ENCODE measurements at places on chromosomes 4 and X. TPM values are rescaled to one million over a fixed set of nuclear protein-coding genes. Genes with fewer than 3 reads are reported as not detected.

- DNase-seq = no peak
These were observed 73.9 kb downstream of the GC start for GRCh38 chr4:71709961-71710360.

DNA sequence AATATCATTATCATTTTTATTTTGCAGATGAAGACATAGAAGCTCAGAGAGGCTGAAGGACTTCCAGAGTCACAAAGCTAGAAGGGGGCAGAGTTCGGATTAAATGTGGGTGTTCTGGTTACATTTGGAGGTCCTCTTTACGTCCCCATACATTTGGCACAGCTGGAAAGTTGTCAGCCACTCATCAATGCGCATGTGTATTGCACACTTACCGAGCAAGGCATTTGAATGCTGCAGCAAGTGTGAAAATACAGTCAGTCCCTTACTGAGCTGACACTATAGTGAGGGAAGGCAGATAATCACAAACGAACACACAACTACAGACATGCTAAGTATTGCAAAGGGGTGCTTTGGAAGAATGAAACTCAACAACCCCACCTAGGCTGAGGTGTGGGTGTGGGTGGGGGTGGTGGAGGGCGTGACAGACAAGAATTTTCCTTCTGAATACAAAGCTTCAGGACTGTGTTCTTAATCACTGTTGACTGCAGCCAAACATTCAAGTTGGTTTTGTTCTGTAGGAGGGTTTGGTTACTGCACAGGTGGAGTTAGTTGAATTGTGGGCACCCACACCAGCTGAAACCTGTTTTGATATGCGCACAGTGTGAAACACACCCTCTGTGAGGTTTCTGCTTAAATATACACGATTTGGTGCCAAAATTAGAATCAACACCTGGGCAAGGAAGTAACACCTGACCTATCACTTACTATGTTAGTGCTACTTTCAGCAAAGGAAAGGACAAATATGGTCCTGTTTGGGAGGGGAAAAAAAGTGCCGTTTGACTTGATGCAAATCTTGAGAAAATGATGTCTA, 72.4 kb downstream of the COQ2 start:
- no peak for DNase-seq

GRCh38 chr4:105433421-105433820, 40.4 kb downstream of the PPA2 start:
- no peak for DNase-seq

- no peak for DNase-seq
These were observed 80.4 kb downstream of the LDB2 start for GRCh38 chr4:16818005-16818404.

Gene EGFL6
- 1.4 TPM for total RNA-seq

Gene UGT2B15
- total RNA-seq = not detected

Gene SERTM2
- total RNA-seq = not detected
